ENCODE measurements at places on chromosomes 3 and 15.

- no peaks in the 10 kb centered on the region for H3K36me3 ChIP-seq
- no peak overlapping the region for H3K4me3 ChIP-seq
- no peaks in the 10 kb centered on the region for H3K27me3 ChIP-seq
- H3K27ac ChIP-seq, result no peak overlapping the region
These were observed 316.3 kb upstream of the NECTIN3 start for GRCh38 chr3:110755345-110755744.

DNA sequence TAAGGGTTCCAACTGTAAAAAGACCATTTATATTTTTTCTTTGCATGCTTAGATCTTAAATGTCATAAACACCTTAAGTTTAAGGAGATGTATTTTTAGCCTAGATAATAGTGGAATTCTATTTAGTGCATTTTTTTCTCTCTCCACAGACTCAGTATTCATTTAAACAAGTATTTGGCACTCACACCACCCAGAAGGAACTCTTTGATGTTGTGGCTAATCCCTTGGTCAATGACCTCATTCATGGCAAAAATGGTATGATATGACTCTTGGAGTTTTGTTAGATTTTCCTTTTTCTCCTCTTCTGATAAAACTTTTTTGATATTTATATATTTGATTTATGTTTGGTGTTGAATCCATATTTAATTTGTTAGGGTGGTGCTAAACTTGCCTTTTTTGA, 7.3 kb downstream of the KIF23 start:
- H3K27me3 ChIP-seq, result no peaks in the 10 kb centered on the region
- no peak overlapping the region for H3K4me3 ChIP-seq
- H3K4me1 ChIP-seq, result no peaks in the 10 kb centered on the region
- peaks cover 2% of the 10 kb centered on the region for H3K36me3 ChIP-seq
- no peak overlapping the region for H3K27ac ChIP-seq
- DNase-seq, result no peak

DNA sequence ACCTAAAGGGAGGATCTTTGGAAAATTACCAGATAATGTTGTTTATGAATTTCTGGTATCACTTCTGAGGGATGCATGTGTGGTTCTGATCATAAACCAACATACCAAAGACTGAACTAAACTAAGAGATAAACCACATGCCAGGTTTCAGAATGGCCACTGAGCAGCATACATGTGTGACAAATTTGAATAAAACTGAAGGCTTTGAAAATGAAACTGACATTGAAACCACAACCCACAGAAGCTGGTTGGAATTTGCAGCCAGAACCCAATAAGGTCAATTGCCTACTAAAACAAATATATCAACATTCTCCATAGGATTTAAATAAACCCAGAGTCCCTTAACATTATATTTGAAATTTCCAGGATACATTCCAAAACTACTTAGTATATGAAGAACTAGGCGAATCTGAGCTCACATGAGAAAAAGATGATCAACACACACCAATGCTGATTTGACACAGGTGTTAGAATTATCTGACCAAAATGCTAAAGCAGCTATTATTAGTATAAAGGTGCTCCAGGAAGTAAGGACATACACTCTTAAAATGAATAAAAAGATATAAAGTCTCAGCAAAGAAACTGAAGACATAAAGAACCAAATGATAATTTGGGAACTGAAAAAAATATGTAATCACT, 125.0 kb downstream of the ZNF280D start:
- H3K4me3 ChIP-seq, result no peak overlapping the region
- no peaks in the 10 kb centered on the region for H3K36me3 ChIP-seq
- H3K4me1 ChIP-seq, result no peaks in the 10 kb centered on the region
- no peaks in the 10 kb centered on the region for H3K27me3 ChIP-seq
- no peak overlapping the region for H3K27ac ChIP-seq
- no peak for DNase-seq

DNA sequence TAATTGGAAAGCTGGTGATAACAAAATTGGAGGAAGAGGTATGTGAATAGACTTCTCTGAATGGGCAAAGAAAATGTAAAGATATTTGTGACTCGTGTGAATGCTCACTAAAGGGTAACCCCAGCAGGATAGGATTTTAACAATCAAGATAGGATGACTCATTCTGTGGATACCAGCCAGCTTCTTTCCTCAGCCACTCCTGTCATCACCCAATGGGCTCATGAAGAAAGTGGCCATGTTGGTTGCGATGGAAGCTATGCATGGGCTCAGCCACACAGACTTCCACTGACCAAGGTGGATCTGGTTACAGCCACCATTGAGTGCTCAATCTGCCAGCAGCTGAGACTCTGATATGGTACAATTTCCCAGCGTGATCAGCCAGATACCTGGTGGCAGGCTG, 40.9 kb downstream of the STRIT1 start:
- H3K4me3 ChIP-seq, result no peak overlapping the region
- no peaks in the 10 kb centered on the region for H3K27me3 ChIP-seq
- H3K27ac ChIP-seq, result no peak overlapping the region
- H3K36me3 ChIP-seq, result no peaks in the 10 kb centered on the region
- DNase-seq, result no peak
